ENCODE measurements at places on chromosomes 4 and X. TPM values are rescaled to one million over a fixed set of nuclear protein-coding genes. Genes with fewer than 3 reads are reported as not detected.
A peak's percentile ranks its signal among the peaks of the same experiment; 100 is the strongest.

The DUSP9 gene
- total RNA-seq = not detected

DNA sequence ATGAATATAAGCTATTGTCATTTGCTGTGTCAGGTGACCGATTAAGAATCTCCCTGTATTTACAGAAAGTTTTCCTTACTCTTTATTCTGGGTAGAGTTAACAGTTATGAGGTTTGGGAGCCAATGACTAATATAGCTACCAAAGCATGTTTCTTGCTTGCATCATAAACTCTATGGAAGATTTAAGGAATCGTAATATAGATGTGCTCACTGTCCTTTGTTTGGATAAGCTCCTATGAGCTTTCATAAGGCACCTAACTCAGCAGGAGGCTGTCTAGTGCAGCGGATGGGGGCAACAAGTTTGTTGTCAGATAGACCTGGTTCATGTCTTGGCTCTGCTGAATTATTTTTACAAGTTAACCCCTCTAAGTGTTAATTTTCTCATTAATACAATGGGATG is 75.0 kb upstream of the PAQR3 start:
- DNase-seq = no peak

- DNase-seq = peak; percentile 70
These were observed 150.2 kb upstream of the MAMLD1 start for GRCh38 chrX:150212672-150213480.

The HAND2 gene
- 1.1 TPM for total RNA-seq

GRCh38 chrX:65757943-65758342 is 90.5 kb downstream of the MSN start:
- DNase-seq = no peak

Data from posterior vena cava (tissue), 2 donors.